Eye (tissue), 1 donor: ENCODE measurements at places on chromosomes 6 and 20.

DNA sequence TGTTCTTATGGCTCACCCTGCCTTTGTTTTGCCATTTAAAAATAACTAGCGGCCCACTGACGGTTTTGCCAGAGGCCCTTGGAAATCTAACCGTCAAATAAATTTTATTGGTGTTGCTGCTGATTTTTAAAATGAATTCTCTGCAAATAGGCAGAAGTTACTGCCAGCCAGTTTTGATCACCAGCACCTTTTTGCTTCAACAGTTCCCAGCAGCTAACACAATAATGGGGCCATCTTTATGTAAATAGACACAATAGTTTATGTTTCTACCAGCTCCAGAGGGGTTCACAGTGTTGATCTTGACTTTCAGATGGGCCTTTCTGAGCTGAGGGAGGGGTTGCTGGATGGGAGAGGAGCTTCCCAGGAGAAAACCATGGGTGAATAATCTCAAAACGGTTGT is 11.2 kb downstream of the CD83 start:
- DNase-seq: no peak

DNA sequence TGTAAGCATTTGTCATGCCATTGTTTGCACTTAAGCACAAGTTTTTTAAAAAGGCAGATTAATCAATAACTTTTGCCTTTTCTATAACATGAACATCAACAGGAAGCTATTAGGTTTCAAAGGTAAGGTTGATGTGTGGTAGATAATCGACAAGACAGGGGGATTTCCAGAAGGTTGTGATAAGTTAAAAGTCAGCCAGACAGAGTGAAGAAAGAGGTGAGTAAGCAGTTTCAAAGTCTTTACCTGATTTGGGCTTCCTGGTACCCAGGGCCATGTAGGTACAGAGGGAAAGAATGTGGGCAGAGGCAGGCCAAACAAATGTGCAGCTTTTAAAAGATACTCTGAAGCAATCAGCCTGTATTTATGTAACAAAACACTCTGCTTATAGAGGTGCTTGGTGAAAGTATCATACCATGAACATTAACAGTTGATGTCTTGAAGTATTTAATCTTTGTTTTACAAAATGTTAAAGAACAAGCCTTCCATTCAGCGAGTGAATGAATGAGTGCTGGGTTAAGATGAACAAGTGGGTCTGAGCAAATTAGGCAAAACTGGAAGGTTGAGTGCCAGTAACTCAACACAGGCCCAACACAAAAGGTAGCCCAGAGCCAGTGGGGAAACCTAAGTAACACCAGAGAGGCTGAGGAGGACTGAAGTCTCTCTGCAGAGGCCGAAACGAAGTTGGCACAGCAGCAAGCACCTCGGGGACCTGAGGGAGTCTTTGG is 60.2 kb downstream of the LRRC1 start:
- no peak for DNase-seq

DNA sequence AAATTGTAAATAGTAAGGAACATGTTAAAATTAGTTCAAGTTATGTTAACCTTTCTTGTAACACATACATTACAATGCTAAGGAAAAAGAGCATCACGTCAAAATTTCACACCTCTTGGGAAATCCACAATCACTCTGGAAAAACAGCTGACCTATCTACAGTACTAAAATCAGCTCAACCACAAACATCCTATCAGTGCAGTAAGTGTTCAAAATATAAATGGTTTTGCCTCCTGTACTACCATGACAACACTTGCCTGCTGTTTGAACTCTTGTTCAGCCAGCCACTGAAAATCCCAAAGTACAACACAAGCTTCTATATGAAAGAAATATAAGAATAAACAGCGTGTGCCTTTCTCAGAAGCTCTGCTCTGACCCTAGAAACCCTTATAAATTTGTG is 83.5 kb upstream of the PLN start:
- no peak for DNase-seq

GRCh38 chr6:111243095-111243494 is 155.8 kb downstream of the SLC16A10 start:
- DNase-seq: no peak

GRCh38 chr6:155645325-155645724 is 189.7 kb upstream of the NOX3 start:
- DNase-seq: no peak

GRCh38 chr6:70980727-70981126 is 23.9 kb upstream of the B3GAT2 start:
- DNase-seq: no peak

- DNase-seq: no peak
These were observed 303.9 kb upstream of the SGK1 start for GRCh38 chr6:134621858-134622257.
